ENCODE measurements at places on chromosomes 12 and 14.
A peak's percentile ranks its signal among the peaks of the same experiment; 100 is the strongest.

GRCh38 chr12:78018939-78019338, 188.2 kb downstream of the NAV3 start:
- peak; percentile 69 for DNase-seq

- DNase-seq = no peak
Measured at GRCh38 chr14:28083389-28083788, 683.2 kb upstream of the FOXG1 start.

- DNase-seq = peak; percentile 10
Measured at GRCh38 chr12:94674835-94675234, 24.5 kb upstream of the TMCC3 start.

GRCh38 chr14:105591052-105591451, 64.7 kb downstream of the TMEM121 start:
- no peak for DNase-seq

DNA sequence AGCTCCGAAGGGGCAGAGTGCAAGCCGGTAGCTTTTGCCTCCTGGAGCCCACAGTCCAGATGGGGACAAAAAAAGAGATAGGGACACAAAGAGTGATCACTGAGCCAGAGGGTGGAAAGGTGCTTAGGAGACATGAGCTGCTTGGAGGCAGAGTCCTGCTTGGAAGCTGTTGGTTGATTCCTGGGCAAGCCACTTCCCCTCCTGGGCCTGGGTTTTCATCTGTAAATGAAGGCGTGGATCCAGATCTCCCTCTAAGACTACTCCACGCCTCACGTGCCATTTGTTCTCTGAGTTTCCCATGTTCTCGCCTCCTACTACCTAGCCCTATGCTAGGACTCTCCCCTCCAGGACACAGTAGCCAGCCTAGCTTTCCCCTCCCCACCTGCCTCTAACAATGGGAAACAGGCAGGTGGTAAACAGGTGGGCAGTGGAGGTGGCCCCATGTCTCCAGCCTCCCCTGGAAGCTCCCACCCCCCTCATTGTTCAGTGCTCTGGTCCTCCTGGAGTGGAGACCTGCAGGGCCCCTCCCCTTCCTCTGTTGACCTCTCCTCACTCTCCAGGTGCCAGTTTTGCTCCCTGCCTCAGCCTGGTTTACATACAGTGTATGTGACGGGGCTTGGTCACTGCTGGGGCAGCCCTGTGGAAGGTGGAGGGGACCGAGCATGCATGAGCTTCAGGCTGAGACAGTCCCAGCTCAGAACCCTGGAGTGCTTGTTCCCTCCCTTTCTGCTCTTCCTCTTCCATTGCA, 3.8 kb downstream of the SERPINA3 start:
- DNase-seq = no peak

DNA sequence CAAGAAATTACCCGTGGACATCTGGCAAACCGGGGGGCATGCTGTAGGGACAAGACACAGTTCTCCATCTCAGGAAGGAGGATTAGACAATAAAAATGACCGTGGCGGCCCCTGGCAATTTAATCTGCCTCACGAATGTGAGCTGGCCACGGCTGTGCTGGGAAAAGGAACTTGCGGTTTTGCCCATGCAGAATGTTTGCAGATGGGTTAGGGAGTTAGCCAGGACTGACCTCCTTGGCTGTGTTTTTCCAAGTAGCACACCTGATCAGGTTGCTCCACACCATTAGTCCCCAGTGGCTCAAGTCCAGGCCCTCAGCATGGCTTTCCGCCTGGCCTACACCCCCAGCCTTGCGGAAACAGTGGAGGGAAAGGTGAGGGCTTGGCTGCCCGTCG, 20.8 kb downstream of the TPCN1 start:
- no peak for DNase-seq

- no peak for DNase-seq
Measured at GRCh38 chr12:55726971-55727370, 1.8 kb downstream of the CD63 start.

DNA sequence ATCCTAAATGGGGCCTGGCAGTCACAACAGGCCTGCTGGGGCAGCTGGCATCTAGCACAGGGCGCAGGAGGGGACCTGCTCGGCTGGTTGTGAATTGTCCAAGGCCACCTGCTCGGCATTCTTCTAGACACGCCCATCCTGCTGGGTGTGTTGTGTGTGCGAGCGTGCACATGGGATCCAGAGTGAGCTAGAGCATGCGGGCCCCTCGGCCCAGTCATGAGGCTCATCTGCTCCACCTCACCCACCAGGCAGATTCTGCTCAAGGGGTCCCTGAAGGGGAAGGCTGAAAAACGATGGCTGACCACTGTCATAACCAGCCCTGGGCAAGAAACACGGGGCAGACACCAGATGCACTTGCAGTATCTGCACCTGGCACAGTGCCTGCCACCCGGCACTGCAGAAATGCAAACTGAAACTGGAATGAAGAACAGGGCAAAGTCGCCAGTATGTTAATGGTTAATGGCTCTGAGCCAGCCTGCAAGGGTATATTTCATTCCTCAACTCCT, 31.8 kb downstream of the MAX start:
- DNase-seq = no peak

GRCh38 chr12:57539-57938, 9.0 kb upstream of the IQSEC3 start:
- DNase-seq = no peak

DNA sequence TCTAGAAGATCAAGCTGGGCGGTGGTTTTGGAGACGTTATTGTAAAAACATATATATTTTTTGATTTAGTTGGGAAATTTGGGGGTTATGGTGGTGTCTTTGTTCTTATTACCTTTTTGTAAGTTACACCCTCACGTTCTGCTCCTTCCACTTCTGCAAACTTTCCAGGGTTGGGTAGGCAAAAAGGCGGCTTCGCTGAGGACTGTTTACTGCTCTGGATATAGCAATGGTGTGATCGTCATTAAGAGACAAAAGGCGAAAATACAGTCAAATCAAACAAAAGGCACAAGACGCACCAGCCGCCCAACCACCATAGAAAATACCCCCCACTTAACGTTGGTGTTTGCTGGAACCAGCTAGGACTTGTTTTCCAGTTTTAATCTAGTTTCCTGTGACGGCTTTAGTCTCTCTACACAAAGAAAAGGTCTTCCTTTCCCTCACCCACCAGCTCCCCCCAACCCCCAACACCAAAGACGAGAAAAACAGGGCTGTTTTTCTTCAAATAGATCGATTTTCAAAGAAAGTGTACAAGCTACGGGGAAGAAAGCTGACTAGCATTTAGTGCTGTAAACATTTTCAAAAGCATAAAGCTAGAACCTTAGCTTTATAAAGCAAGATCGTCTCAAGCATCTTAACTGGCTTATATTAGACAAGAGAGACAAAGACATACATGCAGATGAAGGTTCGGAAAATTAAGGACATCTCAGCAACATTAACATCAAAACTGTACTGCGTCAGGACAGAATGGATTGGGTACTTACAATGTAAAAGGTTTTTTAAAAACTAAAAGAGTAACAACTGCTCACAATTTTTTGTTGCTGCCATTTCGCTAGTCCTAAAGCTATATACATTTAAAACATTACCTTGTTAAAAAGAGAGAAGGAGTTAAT, 2.0 kb upstream of the SETD1B start:
- no peak for DNase-seq

DNA sequence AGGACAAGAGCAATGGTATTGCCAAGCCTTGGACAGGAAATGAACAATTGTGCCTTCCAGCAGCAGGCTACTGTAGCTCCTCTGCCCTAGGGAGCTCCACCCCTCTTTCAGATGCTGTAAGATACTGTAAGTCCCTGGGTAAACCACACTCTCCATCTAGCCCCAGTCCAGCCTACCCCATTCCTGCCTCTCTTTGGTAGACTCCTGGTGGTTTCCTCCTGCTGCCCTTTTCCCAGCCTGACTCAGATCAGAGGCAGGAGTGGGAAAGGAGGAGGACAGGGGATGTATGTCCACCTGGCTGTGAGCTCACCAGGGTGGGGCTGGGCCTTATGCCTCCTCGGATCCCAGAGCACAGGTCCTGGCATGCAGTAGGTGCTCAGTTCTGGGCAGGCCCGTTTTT, 174.6 kb downstream of the ESRRB start:
- DNase-seq = no peak

DNA sequence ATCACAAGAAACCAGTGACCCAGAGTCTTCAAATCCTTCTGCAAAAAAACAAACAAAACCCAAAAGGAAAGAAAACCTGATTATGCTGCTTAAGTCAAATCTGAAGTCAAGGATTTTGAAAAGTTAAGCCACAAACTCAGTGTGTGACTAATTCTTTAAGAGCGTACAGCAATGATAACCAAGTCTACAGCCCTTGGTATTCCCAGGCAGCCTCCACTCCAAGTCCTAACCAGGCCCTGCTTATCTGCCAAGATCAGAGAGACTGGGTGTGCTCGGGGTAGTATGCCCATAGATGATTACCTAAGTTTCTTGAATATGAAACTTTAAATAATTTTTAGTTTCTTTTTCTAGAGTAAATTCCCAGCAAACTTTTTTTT, 13.1 kb downstream of the PGAM5 start:
- DNase-seq = no peak

- no peak for DNase-seq
Measured at GRCh38 chr14:54781961-54782750, 120.5 kb downstream of the GCH1 start.

- no peak for DNase-seq
Measured at GRCh38 chr14:104031384-104031783, 54.1 kb upstream of the ASPG start.

- DNase-seq = no peak
Measured at GRCh38 chr12:93390549-93391297, 13.0 kb downstream of the NUDT4 start.

- no peak for DNase-seq
Measured at GRCh38 chr12:121981456-121981855, 40.2 kb upstream of the BCL7A start.

DNA sequence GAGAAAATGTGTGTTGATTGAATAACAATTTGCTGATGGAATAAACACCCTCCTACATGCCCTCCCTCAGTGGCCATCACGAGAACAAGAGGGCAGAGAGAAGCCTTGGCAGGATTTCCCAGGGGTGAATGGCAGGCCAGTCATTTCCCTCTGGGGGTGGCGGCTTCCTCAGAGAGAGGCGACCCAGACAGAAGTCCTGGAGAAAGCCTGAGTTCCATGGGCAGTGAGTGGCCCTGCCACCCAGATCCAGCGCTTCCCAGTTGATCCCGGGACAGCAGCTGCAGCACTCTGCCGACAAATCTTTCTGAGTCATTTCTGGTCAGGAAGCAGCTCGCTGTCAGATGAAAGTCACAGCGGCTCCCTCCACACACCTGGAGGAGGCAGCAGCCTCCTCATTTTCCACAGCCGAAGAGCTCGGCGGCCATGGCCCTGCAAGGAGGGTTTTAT, 123.0 kb downstream of the SCARB1 start:
- no peak for DNase-seq

GRCh38 chr12:53102883-53103807, at the start of gene SOAT2:
SOAT2 (plus strand) TSS chr12:53103486; CDS start chr12:53103578, 92 bp downstream.
- no peak for DNase-seq

DNA sequence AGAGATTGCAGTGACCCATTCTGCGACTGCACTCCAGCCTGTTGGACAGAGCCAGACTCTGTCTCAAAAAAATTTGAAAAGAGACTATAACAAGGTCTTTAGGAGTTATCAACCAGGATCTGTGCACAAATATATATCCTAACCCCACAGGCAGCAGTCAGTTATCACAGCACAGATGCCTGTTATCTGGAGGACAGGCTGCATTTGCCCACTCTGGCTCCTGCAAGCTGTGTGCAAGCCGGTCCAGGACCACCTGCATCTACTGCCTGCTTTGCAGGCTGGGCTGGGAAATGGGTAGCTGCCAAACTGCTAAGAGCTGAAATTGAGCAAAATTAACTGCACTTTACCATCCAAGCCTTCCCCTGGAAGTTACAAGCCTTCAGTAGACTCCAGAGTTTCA, 21.4 kb upstream of the RCOR1 start:
- DNase-seq = no peak

GRCh38 chr12:13368431-13368830, 171.9 kb downstream of the EMP1 start:
- DNase-seq = no peak

DNA sequence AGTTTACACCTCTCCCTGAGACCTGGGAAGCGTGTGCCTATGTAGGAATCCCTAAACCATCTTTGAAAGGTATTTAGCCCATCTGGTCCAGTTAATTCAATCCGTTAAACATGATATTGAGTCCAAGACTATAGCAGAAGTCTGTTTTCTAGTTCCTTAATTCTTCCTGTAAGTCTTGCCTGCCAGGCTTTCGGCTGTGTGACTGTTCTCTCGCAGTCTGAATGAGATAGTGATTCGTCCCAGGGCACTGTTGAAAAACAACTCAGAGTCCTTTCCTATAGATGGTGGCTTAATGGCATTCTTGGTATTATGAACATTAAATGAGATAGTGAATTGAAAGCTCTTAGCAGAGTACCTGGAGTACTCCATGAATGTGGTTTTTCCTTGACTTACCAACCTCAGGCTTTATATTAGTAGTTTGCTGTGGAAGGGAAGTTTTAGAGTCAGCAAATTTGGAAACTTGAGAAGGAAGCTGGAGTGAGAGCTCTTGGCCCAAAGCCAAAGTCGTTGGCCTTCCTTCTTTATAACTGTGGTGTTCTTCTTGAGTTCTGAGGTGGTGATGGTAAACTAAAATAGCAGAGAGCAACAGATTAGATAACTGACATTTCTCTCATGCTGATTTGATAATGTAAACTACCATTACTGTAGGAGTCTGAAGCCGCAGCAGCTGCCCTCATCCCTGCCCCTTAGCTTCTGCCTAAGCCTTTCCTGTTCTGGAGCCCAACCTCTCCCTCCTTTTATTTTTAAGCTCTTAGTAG, 76.5 kb downstream of the TGFB3 start:
- DNase-seq = peak; percentile 80

DNA sequence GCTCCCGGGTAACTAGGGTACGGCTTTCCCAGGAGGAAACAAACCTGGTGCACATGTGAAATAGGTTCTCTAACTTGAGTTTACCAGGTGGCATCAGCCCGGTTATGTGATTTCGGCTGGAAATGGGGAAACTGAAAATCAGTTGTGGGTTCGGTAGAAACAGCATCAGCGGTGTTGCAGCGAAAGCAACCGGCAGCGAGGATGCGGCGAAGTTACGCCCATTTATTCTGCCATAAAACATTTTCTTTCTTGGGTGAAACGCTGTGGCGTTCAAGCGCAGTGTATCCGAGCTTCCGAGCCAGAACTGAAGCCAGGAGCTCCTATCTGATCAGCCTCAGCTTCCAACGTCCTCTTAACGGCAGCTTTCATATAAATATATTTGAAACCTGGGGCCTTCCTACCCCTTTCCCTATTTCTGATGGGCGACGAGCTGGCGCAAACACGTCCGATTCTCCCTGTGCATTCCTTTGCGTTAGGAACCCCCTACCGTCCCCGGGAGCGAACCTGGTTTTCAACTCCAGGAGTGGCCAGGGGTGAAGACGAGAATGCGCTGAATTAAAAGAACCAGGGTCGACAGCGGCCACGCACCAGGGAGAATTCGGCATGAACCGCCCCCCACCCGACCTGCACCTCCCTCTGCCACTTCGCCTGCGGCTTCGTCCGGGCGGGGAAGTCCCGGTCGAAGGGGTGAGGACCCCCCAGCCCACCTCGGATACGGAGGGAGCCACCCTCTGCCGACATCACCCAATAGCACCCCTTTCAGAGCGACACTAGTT, 1.6 kb downstream of the DPF3 start:
- peak; percentile 82 for DNase-seq

DNA sequence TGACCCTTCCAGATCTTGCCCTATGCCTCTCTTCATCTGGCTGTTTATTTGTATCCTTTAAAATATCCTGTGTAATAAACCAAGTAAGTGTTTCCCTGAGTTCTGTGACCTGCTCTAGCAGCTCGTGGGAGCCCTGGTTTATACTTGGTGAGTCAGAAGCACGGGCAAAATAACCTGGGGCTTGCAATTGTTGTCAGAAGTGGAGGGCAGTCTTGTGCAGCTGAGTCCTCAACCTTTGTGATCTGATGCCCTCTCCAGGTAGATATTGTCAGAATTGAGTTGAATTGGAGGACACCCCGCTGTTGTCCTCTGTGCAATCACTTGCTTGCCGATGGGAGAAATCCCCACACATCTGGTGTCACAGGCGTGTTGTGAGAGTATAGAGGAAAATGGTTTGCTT, 62.5 kb upstream of the PRICKLE1 start:
- no peak for DNase-seq

Measured in cardiac muscle cell (in vitro differentiated cells and primary cell).